ENCODE measurements at places on chromosomes 3 and 15.

- DNase-seq, result no peak
These were observed 12.1 kb upstream of the CX3CR1 start for GRCh38 chr3:39291903-39292329.

GRCh38 chr3:140904521-140904920 is 37.1 kb upstream of the SLC25A36 start:
- DNase-seq, result no peak

GRCh38 chr3:167520266-167521005 is 46.6 kb upstream of the SERPINI2 start:
- no peak for DNase-seq

- no peak for DNase-seq
These were observed 14.8 kb downstream of the P3H2 start for GRCh38 chr3:190105876-190106275.

DNA sequence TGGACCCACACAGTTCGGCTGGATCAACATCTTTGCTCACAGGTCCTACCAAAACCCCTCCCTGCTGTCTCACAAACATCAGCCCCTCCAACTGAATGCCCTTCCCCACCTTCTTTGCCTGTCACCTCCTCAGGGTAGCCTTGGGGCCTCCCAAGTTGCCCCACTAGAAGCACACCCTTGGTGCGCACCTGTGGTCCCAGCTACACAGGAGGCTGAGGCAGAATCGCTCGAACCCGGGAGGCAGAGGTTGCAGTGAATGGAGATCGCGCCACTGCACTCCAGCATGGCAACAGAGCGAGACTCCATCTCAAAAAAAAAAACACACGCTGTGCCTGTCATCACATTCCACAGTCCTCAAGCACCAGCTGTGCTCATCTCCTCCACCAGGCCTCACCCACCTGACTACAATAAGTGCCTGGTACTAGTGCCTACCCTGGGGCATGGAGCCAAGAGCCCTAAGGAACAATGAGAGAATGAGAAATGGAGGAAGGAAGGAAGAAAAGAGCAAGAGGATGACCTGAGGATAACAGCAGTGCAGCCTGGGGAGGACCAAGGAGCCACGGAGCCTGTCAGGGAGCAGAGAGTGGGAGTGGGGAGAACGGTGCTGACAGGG is 26.0 kb downstream of the RPN1 start:
- DNase-seq, result no peak

DNA sequence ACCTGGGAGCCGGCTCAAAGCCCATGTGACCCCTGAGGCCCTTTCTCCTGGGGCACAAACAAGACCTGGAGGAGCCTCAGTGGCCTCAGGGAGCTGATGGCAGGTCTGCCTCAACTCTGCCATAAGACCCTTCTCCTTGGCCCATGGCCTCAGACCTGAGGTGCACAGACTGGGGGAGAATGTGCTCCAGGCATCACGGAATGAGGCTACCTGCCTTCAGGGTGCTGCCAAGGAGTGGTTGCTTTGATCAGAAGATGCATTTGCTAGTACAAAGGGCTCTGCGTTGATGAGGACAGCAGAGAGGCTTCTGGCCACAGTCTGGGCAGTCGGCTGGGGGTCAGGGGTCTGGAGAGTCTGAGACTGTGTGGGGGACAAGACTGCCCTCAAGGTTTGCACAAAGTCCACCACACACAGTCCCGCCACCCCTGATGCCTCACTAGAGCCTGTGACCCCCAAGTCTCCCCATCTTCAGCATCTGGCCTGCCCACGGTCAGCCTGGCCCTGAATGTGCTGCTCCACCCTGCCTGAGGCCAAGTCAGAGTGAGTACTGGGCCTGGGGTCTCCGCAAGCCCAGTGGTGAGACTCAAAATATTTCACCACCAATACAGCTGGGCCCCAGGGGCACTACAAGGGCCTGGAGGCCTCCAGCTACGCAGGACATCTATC is 26.6 kb downstream of the ALDH1L1 start:
- no peak for DNase-seq

DNA sequence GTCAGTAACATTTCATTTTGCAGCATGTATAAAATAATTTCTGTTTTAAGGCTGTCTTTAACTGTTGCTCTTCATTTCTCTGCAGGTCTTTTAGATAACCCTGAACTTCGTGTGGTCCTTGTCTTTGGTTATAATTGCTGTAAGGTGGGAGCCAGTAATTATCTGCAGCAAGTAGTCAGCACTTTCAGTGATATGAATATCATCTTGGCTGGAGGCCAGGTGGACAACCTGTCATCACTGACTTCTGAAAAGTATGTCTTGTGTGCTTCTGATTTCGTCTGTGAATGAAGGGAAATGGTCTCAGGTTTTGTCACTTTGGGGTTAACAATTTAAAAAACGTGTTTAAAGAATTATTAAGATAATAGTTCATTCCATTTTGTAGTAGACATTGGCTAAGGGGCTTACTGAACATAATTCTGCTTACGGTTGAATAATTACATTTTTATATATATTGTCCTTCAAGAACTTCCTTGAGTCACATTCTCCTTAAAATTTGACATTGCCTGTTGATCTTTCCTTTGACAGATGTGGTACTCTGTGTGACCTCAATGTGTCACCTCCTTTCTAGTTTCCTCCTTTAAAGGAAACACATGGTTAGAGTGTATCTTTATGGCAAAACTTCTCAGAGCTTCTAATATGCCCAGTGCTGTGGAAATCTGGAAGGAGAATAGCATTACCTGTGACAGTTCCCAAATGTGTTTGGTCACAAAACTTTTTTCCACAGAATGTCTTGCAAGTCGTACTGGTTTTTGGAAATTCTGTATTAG is 26.3 kb downstream of the FBXO22 start:
- no peak for DNase-seq

DNA sequence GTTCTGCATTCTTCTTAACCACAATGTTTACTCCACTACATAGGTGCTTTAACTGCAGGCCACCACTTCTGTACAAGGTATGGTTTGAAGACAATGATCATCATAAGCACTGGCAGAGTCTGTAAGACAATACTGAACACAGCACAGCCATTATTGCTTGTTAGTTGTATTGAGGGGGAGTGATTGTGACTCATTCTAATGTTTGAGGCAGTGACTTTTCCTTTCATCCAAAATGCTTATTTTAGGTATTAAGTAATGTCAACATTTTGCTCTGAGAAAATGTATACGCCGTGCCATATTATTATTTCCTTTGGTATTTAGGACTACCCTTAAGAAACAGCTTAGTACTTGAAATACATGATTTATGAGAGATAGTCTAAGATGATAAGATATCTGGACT is 618.2 kb upstream of the ZNF717 start:
- no peak for DNase-seq

- DNase-seq, result peak; percentile 81
These were observed 122.0 kb upstream of the RGMA start for GRCh38 chr15:93210995-93211394.

- DNase-seq, result no peak
These were observed 601.7 kb downstream of the SI start for GRCh38 chr3:164476631-164477030.

- no peak for DNase-seq
These were observed 22.4 kb downstream of the CHD2 start for GRCh38 chr15:92922418-92923002.

DNA sequence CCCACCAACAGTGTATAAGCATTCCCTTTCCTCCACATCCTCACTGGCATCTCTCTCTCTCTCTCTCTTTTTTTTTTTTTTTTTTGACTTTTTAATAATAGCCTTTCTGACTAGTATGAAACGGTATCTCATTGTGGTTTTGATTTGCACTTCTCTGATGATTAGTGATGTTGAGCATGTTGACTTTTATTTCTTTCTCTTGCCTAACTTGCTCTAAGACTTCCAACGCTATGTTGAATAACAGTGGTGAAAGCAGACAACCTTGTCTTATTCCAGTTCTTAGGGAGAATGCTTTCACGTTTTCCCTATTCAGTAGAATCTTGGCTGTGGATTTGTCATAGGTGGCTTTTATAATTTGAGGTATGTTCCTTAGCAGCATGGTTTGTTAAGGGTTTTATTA is 249.4 kb upstream of the MDFIC2 start:
- DNase-seq, result no peak

GRCh38 chr15:95059346-95059905 is 828.1 kb downstream of the MCTP2 start:
- DNase-seq, result no peak

DNA sequence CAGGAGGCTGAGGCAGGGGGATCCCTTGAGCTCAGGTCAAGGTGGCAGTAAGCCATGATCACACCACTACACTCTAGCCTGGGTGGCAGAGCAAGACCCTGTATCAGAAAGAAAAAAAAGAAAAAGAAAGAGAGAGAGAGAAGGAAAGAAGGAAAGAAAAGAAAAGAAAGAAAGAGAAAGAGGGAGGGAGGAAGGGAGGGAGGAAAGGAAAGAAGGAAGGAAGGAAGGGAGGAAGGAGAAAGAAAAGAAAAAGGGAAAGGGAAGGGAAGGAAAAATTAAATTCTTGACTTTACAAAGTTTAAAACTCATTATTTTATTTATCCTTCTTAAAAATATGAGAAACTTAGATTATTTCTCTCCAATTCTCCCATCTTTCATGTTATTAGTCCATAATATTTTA is 17.1 kb upstream of the IDH2 start:
- no peak for DNase-seq

DNA sequence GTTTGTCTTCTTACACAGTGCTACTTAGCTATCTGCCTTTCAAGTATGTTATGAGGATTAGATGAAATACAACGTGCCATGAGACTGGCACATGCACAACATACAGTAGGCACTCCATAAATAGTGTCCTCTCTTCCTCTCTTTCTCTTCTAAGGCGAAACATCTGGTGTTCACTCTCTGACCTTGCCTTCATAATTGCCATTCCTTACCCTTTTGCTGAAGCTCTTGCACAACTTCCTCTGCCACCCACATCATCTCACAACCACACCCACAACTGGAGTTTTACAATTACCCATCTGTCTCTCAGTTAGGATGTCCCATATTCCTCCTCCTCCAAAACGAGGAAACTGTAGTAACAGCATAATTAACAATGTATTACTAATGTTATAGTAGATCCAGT is 26.4 kb upstream of the ACP3 start:
- DNase-seq, result no peak

GRCh38 chr3:30686799-30687198 is 80.4 kb downstream of the TGFBR2 start:
- no peak for DNase-seq
